ENCODE measurements at places on chromosomes 12 and 14.

DNA sequence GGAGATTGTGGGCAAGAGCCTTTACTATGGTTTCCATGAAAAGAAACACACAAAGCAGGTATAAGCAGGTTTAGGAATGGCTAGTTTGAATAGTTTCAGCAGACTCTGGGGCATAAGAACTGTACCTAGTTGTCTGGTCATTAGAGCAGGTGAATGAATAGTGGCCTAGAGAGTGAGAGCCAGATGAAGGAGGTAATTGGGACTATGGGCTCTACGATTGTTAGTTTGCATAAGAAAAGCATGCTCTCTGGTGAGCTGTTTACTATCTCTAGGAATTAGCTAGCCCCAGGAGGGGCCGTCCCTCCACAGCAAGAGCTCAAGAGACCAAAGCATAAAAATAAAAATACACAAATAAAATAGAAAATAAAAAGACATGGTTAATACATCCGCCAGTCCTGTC, 397.5 kb upstream of the GARIN6 start:
- no peak for DNase-seq

- DNase-seq, result peak; percentile 73
Observed at GRCh38 chr12:52189376-52190174, 2.2 kb downstream of the KRT80 start.

- no peak for DNase-seq
Observed at GRCh38 chr12:4134448-4135263, 138.9 kb upstream of the CCND2 start.

GRCh38 chr14:93733231-93733630, 55.1 kb downstream of the PRIMA1 start:
- no peak for DNase-seq

- no peak for DNase-seq
Observed at GRCh38 chr14:106875503-106875902, 1349.1 kb downstream of the TMEM121 start.

- DNase-seq, result no peak
Observed at GRCh38 chr12:47383942-47384341, 304.2 kb upstream of the AMIGO2 start.

- no peak for DNase-seq
Observed at GRCh38 chr14:50936016-50936340, 8.3 kb downstream of the PYGL start.
